Fibroblast of villous mesenchyme (primary cell): ENCODE measurements at places on chromosomes 16 and 17. TPM values are rescaled to one million over a fixed set of nuclear protein-coding genes. Genes with fewer than 3 reads are reported as not detected.

TEX19 gene
- under 0.01 TPM in 1 of 2 replicates, not detected in the other for total RNA-seq

AOC2 gene
- 0.43 and 0.64 TPM in 2 replicates for total RNA-seq

CDK3 gene
- 0.64 and 2.2 TPM in 2 replicates for total RNA-seq

KRT28 gene
- total RNA-seq = not detected in 2 replicates

RNF222 gene
- not detected in 2 replicates for total RNA-seq
